Thoracic aorta endothelial cell (primary cell): ENCODE measurements at places on chromosomes 6 and 20. TPM values are rescaled to one million over a fixed set of nuclear protein-coding genes. Genes with fewer than 3 reads are reported as not detected.

Gene TNFRSF6B
- total RNA-seq: 13.2 and 15.5 TPM in 2 replicates

Gene ZNF335
- 18.6 and 20.5 TPM in 2 replicates for total RNA-seq

Gene ADGB
- not detected in 2 replicates for total RNA-seq

Gene KIAA1755
- 0.14 and 0.27 TPM in 2 replicates for total RNA-seq

Gene GABRR2
- total RNA-seq: 0.27 and 0.86 TPM in 2 replicates

Gene MACROD2
- total RNA-seq: 0.66 and 1.0 TPM in 2 replicates

Gene ALDH8A1
- 0.14 and 0.27 TPM in 2 replicates for total RNA-seq

Gene NKX2-4
- total RNA-seq: not detected in 2 replicates

Gene EPM2A
- total RNA-seq: 5.0 and 7.2 TPM in 2 replicates

Gene RWDD2A
- total RNA-seq: 3.4 and 4.3 TPM in 2 replicates

Gene LY6G6C
- not detected in 2 replicates for total RNA-seq

Gene DDX43
- 0.66 and 0.72 TPM in 2 replicates for total RNA-seq

Gene SLC22A23
- total RNA-seq: 5.8 and 5.9 TPM in 2 replicates

Gene KCNQ2
- total RNA-seq: not detected in 2 replicates

Gene SLC44A4
- 0.13 and 0.65 TPM in 2 replicates for total RNA-seq

Gene HLA-DRA
- total RNA-seq: not detected in 2 replicates

Gene SLC2A10
- 4.5 and 9.3 TPM in 2 replicates for total RNA-seq

Gene CD83
- total RNA-seq: 0.53 and 1.2 TPM in 2 replicates

Gene TP53INP2
- 6.5 and 8.6 TPM in 2 replicates for total RNA-seq

Gene ULBP2
- total RNA-seq: 6.5 TPM in 2 replicates
